ENCODE measurements at places on chromosomes 4 and X.

DNA sequence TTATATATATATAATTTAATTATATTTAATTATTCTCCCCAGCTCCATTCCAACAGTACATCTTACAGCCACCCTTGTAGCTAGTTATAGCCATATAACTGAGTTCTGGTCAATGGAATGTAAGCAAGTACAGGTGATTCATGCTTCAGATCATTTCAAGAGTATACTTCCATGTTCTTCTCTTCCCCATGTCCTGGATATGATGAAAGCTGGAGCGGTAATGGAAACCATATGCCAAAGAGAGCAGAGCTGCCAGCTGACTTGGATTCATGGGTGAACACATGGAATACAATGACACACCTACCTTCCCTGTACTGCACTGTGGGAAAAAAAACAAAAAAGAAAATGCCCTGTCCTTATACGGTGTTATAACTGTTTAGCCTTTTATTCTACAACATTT is 17.5 kb upstream of the CORIN start:
- DNase-seq: no peak

- DNase-seq: no peak
Measured at GRCh38 chrX:34716302-34716701, 59.2 kb upstream of the TMEM47 start.

- no peak for DNase-seq
Measured at GRCh38 chrX:96791559-96791958, 92.1 kb upstream of the RPA4 start.

DNA sequence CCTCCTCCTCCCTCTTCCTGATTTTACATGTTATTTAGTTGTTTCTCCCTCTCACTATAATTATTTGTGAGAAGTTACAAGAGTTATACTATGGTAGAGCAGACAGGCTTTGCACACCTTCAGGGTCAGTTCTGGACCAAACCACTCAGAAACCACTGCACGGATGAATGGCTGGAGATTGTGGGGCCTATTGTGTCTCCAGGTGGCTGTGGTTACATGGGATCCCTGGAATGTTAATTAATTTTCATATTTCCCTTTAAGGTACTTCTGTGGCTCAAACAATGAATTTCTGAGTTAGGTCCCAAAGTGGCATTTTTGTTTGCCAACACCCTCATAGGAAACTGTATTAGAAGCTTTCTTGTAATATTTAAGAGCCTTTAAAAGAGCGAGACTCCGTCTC is 151.9 kb downstream of the BMPR1B start:
- no peak for DNase-seq

DNA sequence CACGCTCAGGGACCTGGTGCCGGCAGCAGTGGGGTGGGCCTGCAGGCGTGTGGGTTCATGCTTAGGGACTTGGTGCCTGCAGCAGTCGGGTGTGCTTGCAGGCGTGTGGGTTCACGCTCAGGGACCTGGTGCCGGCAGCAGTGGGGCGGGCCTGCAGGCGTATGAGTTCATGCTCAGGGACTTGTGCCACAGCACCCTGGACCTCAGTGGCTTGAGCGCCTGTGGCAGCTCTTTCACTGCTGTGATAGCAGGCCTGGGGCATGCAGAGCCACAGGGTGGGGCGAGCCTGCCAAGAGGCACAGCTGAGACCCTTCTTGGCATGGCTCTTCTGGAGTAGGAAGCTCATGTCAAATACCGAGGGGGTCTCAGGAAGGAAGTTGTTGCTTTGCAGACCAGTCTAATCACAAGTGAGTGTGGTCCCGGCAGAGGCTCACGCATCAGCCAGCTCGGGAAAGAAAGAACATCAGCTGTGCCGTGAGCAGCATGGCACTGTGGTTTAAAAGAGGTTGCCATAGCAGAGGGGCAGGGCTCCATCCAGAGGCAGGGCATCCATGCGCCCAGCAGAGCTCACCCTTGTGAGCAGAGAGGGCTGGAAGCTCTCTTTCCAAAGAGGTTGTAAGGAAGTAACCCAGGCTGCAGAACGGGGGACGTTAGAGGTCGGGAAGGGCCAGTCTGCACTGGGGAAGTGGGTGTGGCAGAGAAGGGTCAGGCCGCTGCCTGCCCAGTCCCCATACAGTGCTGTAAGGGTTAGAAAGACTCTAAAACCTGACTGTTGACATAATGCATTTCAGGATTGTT is 21.1 kb downstream of the PIGG start:
- no peak for DNase-seq

DNA sequence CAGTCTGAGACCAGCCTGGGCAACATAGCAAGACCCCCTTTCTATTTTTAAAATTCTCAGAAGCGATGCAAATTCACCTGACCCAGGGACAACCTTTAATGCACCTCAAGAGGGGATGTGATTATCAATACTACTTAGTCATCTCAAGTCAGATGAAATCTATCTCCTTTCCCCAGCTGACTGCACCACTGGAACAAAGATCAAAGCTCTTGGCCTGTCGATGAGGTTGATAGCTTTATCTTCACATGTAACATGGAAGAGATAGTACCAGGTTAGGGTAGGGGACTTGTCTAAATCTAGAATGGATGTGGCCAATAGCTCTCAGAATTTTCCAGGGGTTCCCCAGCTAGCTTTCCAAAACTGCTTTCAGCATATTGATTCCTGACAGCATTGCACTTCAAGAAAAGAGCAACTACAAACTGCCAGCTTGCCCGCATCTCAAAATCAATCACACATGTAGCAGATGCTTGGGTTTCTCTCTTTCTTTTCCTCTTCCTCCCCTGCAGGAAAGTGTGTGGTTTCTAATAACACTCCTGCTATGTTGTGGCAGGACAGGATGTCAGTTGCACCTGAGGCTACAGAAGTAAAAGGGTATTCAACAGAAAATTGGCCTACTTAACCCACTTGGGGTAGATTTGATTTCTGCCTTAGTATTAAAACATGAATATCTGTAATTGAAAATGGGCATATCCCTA is 12.2 kb upstream of the TMEM164 start:
- no peak for DNase-seq

- DNase-seq: no peak
Measured at GRCh38 chr4:53943345-53944085, 120.9 kb downstream of the CHIC2 start.

GRCh38 chrX:154443992-154444754 is at the start of gene FAM50A:
Gene FAM50A (plus strand): TSS chrX:154444141. CDS start chrX:154444236, 95 bp downstream.
- DNase-seq: peak; percentile 76

- no peak for DNase-seq
Measured at GRCh38 chr4:141788169-141788915, 152.0 kb downstream of the IL15 start.

- DNase-seq: no peak
Measured at GRCh38 chrX:52082578-52082977, 13.6 kb upstream of the MAGED4B start.

DNA sequence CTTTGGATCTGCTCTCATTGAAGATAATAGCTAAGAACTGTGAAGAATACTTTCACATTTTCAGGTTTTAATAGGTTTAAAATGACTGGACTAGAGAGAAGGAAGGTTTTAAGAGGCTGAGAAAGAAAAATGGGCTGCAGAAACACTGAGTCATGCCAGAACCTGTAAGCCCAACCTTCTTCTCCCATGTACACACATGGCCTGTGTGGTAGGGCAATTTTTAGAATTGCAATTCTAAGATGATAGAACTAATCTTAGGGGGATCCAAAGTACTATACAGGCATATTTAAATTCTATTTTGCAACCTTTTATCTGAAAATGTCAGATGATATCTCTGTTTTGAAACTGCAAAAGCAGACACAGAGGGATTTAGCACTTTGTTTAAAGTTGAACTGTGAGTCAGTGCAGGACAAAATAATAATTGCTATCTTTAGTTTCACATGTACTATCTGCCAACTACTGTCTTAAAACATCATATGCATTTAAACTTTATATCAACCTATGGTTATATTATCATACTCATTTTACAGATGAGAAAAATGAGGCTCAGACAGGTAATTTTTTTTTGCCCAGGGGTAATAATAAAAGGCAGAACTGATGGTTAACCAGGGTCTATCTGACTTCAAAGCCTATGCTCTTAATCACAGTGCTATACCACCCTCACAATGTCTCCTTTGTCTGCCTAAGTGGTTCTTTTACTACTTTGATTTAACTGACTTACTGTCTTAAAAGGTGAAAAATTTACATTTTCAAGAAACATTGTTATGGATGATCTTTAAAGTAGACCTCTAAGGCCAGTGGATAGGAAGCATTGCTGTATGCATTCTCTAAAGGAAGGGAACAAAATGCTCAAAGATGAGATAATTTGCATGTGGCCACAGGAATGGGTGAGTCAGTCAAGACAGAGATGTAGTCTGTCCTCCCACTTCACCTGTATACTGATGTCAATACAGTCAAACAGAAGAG is 4.3 kb downstream of the TMPRSS11E start:
- DNase-seq: no peak

- DNase-seq: no peak
Measured at GRCh38 chr4:13367244-13367643, 116.9 kb downstream of the RAB28 start.

- no peak for DNase-seq
Measured at GRCh38 chrX:1244164-1245076, 24.2 kb upstream of the CSF2RA start.

DNA sequence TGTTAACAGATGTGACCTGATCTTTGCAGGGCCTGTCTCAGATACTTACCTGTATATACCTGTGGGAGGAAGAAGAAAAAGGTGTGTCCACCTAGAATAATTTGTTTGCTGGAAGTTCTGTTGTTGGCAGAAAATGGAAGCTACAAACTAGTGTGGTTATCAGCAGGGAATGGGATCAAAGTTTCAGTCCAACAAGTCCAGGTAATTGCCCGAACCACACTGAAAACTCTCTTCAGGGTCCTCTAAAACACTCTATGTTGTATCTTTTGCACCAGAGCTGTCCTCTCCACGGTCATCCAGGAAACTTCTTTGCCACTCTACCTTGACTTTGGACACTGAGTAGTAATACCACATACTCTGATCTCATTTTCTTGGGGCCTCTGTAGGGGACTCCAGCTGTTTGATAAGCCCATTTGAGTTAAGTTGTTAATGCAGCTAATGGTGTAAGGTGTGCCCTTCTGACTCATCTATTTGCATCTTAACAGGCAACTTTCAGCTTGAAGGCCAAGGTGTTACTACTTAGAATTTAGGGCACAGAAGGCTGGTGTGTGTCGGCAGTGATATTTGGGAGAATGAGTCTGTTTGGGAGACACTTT is 38.7 kb upstream of the GATB start:
- DNase-seq: no peak

- no peak for DNase-seq
Measured at GRCh38 chr4:102735582-102735981, 25.2 kb downstream of the MANBA start.

DNA sequence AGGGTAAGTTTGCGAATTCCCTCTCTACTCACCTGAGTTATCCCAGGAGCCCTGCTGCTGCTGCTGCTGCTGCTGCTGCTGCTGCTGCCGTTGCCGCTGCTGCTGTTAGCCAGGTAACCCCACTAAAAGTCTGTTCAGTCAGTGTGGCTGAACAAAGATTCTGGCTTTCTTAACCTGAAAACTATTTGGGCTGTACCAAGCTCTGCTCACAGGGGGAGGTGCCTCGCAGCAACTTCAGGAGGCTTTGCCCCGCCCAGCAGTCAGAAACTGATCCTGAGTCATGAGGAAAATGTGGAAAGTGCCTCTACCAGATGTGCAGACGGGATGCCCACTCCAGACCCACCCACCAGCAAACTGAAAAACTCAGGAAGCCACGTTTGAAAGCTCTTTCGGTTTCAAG is at the start of gene CAPN6:
TSS of gene CAPN6 (minus strand) at position 145 of the 400 bp plus-strand sequence. CDS start 6,547 bp downstream, outside the sequence.
- DNase-seq: no peak

DNA sequence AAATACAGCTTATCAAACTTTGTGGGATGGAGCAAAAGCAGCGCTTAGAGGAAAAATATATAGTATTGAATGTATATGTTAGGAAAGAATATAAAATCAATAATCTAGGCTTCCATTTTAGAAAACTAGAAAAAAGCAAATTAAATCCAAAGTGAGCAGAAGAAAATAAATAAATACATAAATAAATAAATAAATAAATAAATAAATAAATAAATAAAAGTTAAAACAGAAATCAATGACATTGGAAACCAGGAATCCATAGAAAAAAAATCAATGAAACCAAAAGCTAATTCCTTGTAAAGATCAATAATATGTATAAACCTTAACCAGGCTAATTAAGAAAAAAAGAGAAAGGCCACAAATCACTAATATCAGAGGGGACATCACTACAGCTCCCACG is 141.8 kb upstream of the C1QTNF7 start:
- DNase-seq: no peak

GRCh38 chrX:44384688-44385338 is 41.3 kb upstream of the EFHC2 start:
- DNase-seq: no peak

DNA sequence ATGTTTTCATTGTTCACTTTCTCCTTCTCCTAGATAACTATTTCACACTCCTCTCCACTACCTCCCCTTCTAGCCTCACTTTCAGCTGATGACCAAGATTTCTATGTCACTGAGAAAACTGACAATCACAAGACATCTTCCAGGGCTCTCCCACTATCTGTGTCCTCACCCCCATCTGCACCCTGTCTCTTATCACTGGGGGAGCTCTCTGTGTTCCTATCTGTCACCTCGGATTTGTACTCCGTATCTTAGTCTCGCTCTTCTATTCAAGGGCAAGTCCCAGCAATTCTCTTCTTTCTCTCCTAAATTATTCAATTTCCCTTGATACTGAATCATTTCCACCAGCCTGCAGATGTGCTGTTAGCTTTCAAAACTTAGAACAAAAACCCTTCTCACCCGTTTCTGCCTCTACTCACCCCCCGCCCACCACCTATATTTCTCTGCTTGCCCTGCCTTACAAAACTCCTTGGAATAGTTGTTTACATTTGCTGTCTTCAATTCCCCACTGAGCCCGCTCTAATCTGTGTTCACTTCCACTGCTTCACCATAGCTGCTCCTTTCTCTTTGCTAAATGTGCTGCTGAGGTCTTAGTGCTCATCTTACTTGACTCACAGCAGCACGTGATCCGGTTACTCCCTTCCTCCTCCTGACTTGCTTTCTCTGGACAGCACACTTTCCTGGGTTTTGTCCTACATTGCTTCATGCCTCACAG is 293.2 kb downstream of the UNC5C start:
- DNase-seq: no peak

GRCh38 chr4:76207549-76207948 is 6.1 kb downstream of the SCARB2 start:
- DNase-seq: no peak

GRCh38 chrX:8591501-8591900 is 126.9 kb downstream of the VCX3B start:
- no peak for DNase-seq

- no peak for DNase-seq
Measured at GRCh38 chr4:118752551-118752950, 67.4 kb downstream of the METTL14 start.

DNA sequence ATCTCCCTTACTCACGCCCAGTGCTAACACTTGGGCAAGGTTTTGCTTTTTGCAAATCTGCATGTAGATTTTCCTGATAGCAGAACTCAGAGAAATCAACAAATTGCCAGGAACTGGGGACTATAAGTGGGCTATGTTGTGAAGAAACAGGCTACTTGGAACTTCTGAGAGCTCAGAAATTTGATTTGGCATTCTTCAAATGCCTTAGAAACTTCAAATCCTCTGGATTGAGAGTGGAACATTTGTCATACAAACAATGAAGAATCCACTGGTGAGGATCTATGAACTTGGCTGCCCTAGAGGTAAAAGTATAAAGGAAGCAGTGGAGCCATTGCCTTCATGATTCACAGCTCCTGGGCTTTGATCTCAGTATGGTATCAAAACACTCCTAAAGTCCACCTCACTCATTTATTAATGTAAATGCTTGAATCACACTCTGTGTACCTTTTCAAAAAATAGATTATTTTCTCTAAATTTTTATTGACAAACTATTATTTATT is 126.0 kb downstream of the GLRA3 start:
- no peak for DNase-seq

GRCh38 chr4:32890398-32890797 is 2170.2 kb downstream of the PCDH7 start:
- DNase-seq: no peak

All from CD4-positive, alpha-beta T cell treated with Interferon gamma for 1 hour (primary cell).